Natural killer cell (primary cell): ENCODE measurements at places on chromosomes 12 and 14. TPM values are rescaled to one million over a fixed set of nuclear protein-coding genes. Genes with fewer than 3 reads are reported as not detected.

Gene IAPP
- not detected for total RNA-seq

Gene RHOJ
- total RNA-seq, result not detected

DNA sequence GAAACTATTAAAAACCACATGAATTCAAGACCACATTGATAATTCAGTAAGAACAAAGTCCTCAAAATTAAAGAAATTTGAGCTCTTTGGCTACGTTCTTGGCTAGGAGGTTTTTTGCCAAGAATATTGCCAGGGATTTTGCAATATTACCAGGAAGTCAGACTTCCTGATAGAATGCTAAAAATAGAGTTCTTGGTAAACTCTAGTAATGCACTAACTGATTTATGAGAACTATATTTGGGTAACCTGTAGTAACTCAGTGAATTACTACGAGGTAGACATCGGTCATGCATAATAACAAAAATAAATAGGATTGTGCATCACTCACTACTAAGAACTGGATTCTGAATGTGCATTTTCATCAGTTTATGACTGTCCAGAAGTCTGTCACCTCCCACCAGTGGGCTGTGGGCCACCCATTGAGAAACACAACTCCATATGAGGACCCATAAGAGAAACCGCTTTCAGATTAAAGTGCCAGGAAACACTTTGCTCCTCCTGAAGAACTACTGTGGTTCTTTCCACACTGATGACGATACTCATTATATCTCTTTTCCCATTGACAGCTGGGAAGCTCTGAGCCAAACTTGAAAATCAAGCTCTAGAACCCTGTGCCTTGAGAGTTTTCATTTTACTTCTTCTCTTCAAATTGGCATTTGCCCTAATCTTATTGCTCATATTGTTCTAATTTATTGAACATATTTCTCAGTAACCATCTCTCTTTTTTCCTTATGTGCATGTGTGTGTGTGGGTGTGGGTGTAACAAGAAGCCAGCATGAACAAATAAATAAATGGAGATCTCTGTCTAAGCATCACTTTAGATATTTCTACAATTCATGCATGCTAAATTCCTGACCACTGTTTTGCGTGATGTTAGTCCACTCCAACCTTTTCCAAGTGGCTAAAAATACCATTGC lies 116.6 kb downstream of the BCL11B start:
- no peak overlapping the region for H3K4me3 ChIP-seq
- H3K4me1 ChIP-seq, result no peaks in the 10 kb centered on the region
- H3K27ac ChIP-seq, result no peak overlapping the region
- H3K36me3 ChIP-seq, result no peaks in the 10 kb centered on the region

- H3K4me1 ChIP-seq, result no peaks in the 10 kb centered on the region
- no peaks in the 10 kb centered on the region for H3K36me3 ChIP-seq
- peaks cover 28% of the 10 kb centered on the region for H3K27me3 ChIP-seq
- H3K4me3 ChIP-seq, result no peak overlapping the region
Measured at GRCh38 chr12:12138203-12139154, 67.7 kb downstream of the BCL2L14 start.

Gene PLEKHG7
- not detected for total RNA-seq

DNA sequence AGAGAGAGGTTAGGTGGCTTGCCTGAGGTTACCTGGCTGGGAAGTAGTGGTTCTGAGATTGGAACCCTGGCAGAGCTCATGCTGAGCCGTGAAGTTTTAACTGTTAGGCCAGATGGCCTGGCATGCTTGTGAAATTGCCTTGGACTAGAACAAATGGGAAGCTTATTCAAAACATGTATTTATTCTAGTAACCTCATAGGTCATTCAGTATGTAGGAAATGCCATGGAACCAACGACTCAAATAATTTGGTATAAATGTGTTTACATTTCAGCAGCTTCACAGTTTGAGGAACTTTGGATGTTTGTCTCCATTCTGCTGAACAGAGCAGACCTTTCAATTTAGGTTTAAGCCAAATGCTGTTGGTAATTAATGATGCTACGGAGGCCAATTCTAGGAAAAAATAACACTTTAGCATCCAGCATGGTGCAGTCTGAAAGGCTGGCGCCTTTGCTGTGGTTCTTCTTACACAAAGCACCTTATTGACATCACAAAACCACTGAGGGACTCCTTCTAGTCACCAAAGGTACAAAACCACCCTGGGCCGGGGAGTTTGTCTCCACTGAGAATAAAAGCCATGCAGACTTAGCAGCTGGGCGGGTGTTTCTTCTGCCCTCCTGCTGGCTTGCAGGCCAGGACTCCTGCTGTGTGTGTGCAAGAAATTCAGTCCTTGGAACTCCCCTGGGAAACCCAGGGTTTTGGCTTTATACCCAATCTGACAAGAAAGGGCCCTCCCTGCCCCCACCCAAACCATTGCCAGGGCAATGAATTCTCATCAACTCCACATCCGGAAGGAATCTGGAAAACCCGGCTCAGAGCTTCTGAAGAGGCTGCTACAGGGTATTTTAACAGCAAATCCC lies 64.2 kb downstream of the ELK3 start:
- peaks cover 14% of the 10 kb centered on the region for H3K4me1 ChIP-seq
- no peak for DNase-seq
- peaks cover 28% of the 10 kb centered on the region for H3K36me3 ChIP-seq
- H3K27me3 ChIP-seq, result no peaks in the 10 kb centered on the region
- no peak overlapping the region for H3K4me3 ChIP-seq

GRCh38 chr14:61322011-61322798 lies 826 bp downstream of the PRKCH start:
- no peaks in the 10 kb centered on the region for H3K27me3 ChIP-seq
- peak overlapping the region; percentile 83 for H3K27ac ChIP-seq
- peaks cover 17% of the 10 kb centered on the region for H3K4me1 ChIP-seq
- H3K36me3 ChIP-seq, result no peaks in the 10 kb centered on the region
- no peak for DNase-seq

GRCh38 chr12:40248585-40249297 lies 23.9 kb downstream of the LRRK2 start:
- H3K4me1 ChIP-seq, result no peaks in the 10 kb centered on the region
- no peaks in the 10 kb centered on the region for H3K27me3 ChIP-seq
- H3K4me3 ChIP-seq, result no peak overlapping the region
- H3K36me3 ChIP-seq, result no peaks in the 10 kb centered on the region
- no peak for DNase-seq

Gene GNG2
- 552 TPM for total RNA-seq

- no peaks in the 10 kb centered on the region for H3K27me3 ChIP-seq
- no peaks in the 10 kb centered on the region for H3K4me1 ChIP-seq
- no peak overlapping the region for H3K27ac ChIP-seq
- H3K4me3 ChIP-seq, result no peak overlapping the region
- no peaks in the 10 kb centered on the region for H3K36me3 ChIP-seq
Measured at GRCh38 chr14:90808759-90809529, 7.3 kb downstream of the TTC7B start.

DNA sequence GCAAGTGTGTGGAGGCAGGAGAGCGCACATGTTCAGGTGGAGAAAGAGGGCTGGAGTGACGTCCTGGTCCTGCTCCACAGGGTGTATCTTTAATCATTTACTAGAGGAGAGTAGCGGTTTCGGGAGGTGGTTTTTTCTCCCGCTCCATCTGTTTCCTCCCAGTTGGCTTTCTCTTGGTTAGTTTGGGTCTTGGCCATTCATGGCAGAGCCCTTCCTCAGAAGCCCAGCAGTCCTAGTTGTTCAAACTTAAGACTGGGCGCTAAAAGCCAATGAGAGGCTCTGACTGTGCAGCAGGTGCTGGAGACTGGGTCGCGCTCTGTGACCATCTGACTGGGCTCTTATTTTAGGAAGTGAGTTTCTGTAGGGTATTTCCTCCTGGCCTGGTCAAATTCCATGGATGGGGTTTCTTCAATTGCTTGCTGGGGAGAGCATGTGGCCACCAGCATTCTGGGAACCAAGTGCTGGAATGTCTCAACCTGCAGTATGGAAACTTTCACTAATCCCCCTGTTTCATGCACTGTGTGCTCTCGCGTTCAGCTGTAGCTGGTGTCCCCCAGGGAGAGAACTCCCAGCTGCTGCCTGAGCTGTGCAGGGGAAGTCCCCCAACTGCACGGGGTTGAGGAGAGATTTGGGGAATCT lies 27.4 kb upstream of the TSPAN9 start:
- H3K4me1 ChIP-seq, result no peaks in the 10 kb centered on the region
- no peak overlapping the region for H3K27ac ChIP-seq
- no peak for DNase-seq
- H3K27me3 ChIP-seq, result no peaks in the 10 kb centered on the region

- H3K27me3 ChIP-seq, result no peaks in the 10 kb centered on the region
- no peak overlapping the region for H3K4me3 ChIP-seq
- H3K4me1 ChIP-seq, result no peaks in the 10 kb centered on the region
- no peak for DNase-seq
Measured at GRCh38 chr12:24360461-24360860, 411.0 kb upstream of the SOX5 start.

DNA sequence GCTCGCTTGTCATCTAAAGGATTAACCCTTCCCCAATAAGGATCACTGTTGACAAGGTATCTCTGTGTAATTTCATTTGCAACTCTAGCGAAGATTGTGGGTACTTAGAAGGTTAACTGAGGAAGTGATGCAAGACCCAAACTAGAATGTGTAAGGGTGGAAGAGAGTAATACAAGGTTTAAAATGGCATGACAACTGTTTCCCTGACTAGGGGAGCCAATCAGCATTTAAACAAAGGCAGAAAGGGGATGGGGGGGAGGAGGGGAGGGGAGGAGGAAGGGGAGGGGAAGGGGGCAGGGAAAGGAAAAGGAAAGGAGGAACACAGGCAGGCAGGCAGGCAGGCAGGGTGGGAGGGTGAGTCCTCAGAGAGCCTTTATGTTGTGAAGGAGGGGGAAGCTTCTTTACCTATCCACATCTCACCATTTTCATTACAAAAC lies 31.1 kb downstream of the NRDE2 start:
- no peak for DNase-seq
- H3K27ac ChIP-seq, result no peak overlapping the region
- H3K27me3 ChIP-seq, result no peaks in the 10 kb centered on the region
- H3K36me3 ChIP-seq, result peaks cover 54% of the 10 kb centered on the region

Gene BATF
- total RNA-seq, result 21.4 TPM

GRCh38 chr14:54815016-54815415 lies 87.6 kb downstream of the GCH1 start:
- H3K27ac ChIP-seq, result no peak overlapping the region
- no peaks in the 10 kb centered on the region for H3K36me3 ChIP-seq
- H3K4me3 ChIP-seq, result no peak overlapping the region
- no peak for DNase-seq
- no peaks in the 10 kb centered on the region for H3K27me3 ChIP-seq

GRCh38 chr12:72102150-72102549 lies 163.5 kb downstream of the TPH2 start:
- H3K4me3 ChIP-seq, result no peak overlapping the region
- no peak overlapping the region for H3K27ac ChIP-seq
- DNase-seq, result no peak
- no peaks in the 10 kb centered on the region for H3K4me1 ChIP-seq

DNA sequence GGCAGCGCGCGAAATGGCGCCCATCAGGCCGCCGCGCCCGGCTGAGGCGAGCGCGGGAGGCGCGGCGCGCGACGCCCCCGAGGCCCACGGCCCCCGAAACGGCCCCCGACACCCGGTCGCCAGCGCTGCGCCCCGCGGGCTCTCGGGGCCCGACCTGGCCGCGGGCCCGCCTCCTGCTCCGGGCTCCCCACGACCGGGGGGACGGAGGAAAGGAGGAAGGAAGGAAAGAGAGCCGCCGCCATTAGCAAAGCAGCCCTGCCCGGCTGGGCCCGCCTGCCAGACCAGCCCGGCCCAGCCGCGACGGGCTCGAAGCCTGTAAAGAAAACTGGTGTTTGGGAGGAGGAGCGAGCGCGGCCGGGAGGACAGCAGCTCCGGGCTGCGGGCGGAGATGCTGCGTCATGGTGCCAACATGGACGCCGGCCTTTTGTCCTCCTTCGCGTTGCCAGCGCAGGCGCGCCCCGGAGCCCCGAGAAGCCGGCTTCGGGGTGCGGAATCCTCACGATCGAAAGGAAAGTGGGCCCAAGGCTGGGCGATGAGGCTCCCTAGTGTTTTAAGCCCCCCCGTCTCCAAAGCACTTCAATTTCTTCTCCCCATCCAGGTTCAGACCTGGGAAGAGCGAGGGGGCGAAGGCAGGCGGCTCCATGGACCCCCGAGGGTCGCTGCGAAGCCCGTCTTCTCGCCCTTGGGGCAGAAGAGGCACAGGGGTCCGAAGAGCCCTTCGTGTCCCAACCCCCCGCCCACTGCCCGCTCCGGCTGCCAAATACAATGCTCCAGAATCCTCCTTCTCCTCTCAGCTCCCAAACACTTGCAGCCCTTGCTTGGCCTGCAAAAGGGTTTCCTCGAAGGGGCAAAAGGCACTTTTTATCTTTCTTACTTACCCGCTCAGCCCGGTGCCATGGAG lies 2.9 kb upstream of the SETD1B start:
- H3K36me3 ChIP-seq, result peaks cover 19% of the 10 kb centered on the region
- peak; percentile 83 for DNase-seq
- H3K27ac ChIP-seq, result peak overlapping the region; percentile 97
- no peaks in the 10 kb centered on the region for H3K27me3 ChIP-seq
- H3K4me3 ChIP-seq, result peak overlapping the region; percentile 57

GRCh38 chr12:68229956-68230355 lies 4.3 kb upstream of the IL26 start:
- H3K27ac ChIP-seq, result no peak overlapping the region
- no peaks in the 10 kb centered on the region for H3K36me3 ChIP-seq
- DNase-seq, result no peak
- H3K27me3 ChIP-seq, result no peaks in the 10 kb centered on the region
- no peak overlapping the region for H3K4me3 ChIP-seq

DNA sequence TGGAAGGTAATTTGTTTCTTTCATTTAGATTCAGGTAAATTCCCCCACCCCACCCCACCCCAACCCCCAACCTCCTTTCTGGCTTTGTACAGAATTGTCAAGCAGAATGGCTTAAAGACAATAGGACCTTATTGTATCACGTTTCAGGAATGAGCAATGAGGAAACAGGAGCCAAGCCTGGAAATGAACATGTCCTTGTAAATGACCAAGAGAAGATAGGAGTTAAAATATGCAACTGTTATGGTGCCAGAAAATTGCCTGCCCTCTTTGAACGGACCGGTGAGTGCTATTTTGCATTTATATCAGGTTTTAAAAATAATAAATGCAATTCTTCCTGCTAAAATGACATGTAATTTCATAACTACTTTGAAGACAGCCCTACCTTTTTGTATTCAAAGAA lies 141.6 kb upstream of the PELI2 start:
- no peaks in the 10 kb centered on the region for H3K27me3 ChIP-seq
- no peak for DNase-seq
- no peak overlapping the region for H3K27ac ChIP-seq

- no peaks in the 10 kb centered on the region for H3K4me1 ChIP-seq
- H3K27me3 ChIP-seq, result no peaks in the 10 kb centered on the region
- no peak overlapping the region for H3K27ac ChIP-seq
Measured at GRCh38 chr14:100816286-100816949, 9.5 kb upstream of the MEG3 start.

Gene PRKCH
- 610 TPM for total RNA-seq
